NCI-H2227 treated with DMSO at 0.1 percent for 48 hours (cell line): ENCODE measurements at places on chromosomes 12 and 14.

DNA sequence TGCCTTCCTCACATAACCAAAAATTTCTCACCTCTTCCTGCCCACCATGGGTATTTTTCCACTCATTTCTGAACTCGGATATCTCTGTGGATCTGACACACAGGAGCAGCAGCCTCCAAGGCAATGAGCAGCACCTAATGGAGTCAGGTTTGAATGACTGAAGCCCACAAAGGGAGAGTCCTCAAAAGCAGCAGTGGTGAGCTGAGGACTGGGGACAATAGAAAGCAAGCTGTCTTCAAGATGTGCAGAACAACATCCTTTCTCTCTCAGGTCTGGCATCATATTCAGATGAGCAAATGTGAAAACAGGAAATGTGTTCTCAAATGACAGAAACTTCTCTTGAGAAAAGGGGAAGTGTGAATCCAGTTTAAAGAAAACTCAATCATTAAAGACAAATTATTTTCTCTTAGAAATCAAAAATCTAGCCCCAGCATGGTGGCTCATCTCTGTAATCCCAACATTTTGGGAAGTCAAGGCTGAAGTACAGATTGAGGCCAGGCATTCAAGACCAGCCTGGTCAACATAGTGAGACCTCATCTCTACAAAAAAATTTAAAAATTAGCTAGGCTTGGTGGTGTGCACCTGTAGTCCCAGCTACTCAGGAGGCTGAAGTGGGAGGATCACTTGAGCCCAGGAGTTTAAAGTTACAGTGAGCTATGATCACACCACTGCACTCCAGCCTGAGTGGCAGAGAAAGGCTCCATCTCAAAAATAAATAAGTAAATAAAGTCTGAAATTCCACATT lies 54.2 kb downstream of the C12orf42 start:
- no peak for DNase-seq

DNA sequence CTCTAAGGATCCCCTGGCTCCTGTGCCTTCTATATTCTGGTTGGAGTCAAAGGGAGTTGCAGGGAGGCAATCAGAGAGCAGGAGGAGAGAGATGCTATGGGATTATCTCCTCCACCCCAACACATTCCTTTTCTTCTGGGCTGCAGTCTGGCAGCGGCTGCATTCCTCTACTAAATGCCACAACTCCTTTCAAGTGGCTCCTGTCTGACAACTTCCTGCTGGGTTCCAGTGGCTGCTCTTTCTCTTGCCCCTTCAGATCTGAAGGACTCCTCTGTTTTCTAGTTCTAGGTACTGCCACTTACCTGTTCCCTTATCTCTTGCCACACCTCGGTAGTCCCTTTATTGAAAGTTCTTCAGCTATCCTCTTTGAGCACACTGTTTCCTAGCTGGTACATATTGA lies 425.0 kb downstream of the SNAPC1 start:
- no peak for DNase-seq

- DNase-seq: no peak
Measured at GRCh38 chr14:23347406-23348296, 5.0 kb downstream of the SLC22A17 start.

DNA sequence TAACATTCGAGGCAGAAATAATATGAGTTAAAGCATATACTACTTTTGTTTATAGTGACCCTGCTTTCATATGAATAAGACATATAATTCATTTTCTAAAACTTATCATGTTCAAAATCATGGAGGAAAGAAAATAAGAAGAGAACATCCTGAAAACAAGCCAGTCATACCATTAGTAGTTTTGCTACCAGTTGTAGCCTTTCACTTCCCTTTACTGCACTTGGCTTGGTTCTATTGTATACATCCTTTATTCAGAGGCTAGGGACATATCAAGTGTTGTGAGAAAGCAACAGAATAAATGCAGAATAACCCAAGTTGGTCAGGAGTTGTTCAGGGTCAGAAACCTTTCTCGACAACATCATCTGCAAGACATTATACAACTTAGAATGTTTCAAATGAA lies 598.7 kb downstream of the SOX5 start:
- no peak for DNase-seq

DNA sequence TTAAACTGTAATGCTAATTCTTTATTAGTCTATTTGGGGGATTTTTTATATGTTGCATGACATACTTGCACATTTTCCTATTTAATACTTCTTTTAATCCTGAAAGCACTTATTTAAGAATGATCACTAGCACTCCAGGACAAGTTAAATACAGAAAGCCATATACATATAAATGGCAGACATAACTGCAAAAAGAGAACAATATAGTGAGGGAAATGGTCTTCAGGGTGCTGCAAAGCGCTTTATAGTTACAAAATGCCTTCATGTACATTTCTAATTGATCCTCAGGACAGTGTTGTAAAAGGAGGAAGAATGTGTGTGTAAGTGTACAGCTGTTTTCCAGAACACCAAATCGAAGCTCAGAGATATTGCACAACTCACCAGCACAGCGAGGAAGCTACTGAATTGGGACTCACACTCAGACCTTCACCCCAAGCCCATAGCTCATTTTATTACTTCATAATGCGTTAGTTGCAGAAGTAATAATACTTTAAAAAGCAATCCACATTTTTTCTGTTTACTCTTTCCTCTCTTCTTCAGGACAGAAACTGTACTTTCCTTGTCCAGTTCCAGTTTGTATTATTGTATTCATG lies 428.2 kb downstream of the RAD51B start:
- DNase-seq: no peak

DNA sequence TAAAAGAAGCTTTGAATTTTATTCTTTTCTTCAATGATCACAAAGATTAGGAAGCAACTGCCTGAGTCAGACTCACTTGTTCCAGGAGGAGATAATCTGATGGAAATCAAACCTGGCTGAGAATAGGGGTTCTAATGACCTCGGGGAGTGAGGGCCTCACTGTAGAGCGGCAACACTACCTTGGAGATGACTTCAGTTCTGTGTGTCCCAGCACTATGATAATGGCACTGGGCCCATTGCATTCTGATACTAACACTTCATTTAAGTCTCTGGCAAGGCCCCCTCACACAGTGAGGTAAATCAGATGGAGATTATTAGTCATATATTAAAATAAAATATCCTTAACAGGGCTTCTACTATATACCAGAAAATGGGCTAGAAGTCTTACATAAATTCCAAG lies 233.3 kb upstream of the EGLN3 start:
- no peak for DNase-seq

DNA sequence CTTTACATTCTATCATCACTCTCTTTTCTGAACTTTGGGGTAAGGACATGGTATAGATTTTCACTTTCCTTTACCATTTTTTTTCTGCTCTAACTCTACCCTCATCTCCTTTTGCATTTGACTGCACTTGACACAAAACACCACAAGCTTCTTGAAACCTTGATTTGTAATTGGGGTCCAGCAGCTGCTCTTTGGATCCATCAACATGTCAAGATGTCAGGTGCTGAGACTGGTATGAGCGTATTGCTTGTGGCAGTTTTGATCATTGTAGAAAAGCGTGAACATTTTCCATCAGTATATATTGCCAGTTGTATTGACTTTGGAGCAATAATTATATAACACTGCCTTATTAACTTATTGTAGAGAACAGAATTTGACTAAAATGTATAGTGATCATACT lies 838.6 kb downstream of the TRHDE start:
- no peak for DNase-seq

DNA sequence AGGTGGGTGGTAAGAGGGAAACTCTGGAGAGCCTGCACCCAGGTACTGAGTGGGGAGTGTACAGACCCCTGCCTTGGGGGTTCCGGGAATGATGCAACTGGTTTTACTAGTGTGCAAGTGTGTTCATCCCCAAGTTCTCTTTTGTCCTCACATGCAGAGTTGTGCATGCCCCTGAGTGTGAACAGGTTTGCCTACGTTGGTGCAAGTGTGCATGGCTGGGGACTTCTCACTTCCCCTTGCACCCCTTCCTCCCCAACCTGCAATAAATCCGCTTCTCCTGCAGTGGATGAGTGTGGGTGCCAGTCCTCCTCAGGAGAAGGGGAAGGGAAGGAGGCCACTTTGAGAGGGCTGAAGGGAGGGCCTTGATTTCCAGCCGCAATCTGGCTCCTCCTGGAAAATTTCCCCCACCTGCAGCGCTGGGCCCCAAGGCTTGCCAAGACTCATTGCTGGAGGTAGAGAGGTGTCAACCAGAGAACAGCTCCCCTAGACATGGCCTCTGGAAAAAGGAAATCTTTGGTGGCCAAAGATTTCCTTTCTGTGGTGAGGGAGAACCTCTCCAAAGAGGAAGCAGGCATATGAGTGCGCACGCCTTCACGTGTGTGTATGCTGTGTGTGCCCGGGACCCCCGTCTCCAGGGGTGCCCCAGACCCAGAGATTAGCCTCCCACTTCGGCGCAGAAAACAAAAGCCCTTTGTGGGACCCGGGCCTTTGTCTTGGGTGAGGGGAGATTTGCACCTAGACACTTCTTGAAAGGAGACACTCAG lies 5.5 kb downstream of the AQP2 start:
- no peak for DNase-seq

DNA sequence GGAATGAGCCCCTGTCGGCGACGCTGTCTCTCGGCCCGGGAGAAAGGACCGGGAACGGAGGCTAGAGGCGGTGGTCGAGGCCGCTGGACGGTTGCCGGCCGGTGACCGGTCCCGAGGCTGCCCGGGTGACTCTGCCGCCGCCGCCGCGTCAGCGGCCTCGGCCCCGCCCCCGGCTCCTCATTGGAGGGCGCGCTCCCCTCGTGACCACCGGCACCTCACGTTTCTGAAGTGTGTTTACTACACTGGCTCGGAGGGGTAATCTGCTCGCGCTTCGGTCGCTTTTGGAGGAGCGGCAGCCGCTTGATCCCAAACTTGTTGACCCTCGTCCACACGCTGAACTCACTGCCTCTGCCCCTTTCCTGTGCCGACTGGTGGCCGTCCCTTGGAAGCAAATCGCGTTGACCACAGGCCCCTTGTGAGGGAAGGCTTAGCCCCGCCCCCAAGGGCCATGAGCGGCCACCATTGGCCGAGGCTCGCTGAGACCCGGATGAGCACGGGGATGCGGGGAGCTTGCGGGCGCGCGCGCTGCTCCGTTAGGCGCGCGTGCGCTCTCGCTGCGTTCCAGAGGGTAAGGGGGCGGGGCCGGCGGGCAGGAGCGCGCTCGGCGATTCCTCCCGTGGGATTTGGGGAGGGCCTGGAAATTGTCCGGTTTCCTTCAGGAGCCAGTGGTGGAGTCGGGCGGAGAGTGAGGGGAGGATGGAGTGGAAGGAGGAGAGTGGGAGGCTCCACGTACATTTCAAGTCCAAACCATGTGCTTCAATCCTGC lies at the start of gene CRY1:
CRY1 (minus strand) TSS at position 133 of the 766 bp plus-strand sequence. CDS start 588 bp downstream, outside the sequence.
- DNase-seq: peak; percentile 98

DNA sequence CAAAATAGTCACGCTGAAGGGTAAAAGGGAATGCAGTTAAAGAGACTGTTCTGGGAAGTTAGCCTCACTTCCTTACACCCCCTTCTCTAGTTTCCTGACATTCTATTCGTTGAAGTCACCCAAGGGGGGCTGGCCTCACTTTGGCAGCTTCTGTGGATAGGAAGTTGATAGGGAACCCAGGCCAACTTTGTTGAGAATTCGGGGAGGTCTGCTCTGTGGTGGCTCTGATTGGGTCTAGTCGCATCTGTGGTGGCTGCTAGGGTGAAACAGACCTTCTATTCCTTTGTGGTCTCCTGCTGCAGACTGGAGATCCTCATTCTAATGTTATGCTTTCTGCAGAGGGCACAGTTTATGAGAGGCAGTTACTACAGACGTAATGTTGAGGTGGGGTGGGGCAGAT lies 28.8 kb upstream of the GZMB start:
- no peak for DNase-seq

DNA sequence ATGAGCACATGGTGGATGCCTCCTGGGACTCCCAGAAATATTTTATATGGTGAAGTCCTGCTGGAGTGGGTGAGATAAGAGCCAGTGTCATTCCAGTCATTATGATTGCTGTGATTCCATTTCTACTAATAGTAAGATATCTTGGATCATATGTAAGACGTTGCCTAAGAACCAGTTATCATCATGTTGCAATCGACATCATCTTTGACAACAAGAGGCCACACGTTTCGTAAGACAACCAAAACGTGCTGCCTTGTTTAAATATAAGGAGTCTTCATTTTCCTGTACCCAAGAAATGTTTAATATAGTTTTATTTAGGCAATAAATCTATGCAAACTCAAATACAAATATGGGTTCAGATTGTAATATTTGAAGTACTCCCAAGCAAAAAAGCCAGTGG lies 58.4 kb downstream of the SPTSSA start:
- DNase-seq: no peak

DNA sequence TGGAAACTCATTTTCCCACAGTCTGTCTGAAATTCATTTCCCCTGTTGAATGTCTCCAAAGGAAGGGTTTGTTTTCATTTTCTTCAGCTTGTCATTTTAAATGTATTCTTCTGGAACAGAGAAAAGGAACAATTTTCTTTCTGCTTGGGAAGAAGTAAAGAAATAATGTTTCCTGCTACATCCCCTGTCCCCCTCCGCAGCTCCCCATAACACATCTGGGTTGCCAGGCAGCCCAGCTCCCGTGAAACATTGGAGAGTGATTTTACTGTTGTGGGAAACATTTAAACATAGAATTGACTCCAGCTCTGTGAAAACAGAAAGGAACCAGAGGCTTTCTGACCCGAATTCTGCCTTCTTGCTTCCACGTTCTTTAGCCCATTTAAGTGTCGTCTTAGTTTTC lies 159.5 kb downstream of the TMEM132C start:
- DNase-seq: no peak

DNA sequence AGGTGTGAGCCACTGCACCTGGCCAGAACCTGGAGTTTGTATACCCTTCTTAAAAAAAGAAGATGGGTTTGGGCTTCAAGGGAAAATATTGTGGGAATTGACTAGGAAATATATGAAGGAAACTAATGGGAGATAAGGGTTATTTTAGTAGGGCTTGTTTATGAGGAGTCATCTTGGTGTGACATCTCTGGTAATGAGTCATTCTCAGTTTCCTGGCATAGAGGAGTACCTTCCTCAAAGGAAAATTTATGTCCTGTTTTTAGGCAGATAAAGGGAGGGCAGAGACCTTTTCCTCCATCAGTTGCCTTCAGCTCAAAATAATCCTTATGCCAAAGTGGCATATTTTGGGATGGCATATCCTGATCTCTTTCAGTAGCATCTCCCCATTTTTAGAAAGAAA lies 30.6 kb upstream of the NFKBIA start:
- DNase-seq: no peak

- no peak for DNase-seq
Measured at GRCh38 chr14:99175331-99176155, 96.5 kb downstream of the BCL11B start.

DNA sequence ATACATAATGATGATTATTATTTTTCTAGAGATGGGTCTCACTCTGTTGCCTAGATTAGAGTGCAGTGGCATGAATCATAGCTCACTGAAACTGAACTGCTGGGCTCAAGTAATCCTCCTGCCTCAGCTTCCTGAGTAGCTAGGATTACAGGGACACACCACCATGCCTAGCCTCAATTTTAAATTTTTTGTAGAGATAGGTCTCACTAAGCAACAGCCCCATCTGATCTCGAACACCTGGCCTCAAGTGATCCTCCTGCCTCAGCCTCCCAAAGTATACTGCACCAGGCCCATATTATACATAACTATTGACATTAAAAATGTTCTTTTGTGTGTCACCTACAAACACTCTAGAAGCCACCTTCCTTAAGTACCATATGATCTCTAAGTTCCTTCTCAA lies 3.4 kb downstream of the TXNRD1 start:
- DNase-seq: no peak
